D721Med (cell line): ENCODE measurements at places on chromosomes 11 and 22.

GRCh38 chr11:77580712-77581337, 8.9 kb upstream of the AQP11 start:
- DNase-seq, result no peak

GRCh38 chr11:99865951-99866350, 821.1 kb upstream of the ARHGAP42 start:
- no peak for DNase-seq

- DNase-seq, result no peak
Observed at GRCh38 chr11:82682003-82682751, 51.5 kb downstream of the FAM181B start.

DNA sequence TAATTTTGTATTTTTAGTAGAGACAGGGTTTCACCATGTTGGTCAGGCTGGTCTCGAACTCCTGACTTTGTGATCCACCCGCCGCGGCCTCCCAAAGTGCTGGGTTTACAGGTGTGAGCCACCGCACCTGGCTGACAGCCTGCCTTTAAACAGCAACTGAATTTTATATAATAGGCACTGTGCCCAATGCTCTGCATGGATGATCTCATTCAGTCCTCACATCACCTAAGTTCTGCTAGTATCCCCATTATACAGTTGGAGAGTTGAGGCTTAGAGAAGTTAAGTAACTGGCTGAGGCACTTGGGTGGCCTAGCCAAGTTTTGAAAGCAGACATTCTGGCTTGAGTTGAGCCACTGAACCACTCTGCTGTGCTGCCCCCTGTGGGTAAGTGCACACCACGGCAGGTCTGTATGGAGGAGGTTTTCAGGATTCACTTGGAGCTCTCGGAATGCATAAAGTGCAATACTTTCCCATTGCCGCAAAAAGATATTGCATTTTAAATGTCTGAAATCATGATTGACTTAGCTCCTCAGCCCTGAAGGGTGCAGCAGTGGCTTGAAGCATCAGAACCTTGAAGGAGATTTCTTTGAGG, 112.4 kb downstream of the LDLRAD3 start:
- peak; percentile 27 for DNase-seq

DNA sequence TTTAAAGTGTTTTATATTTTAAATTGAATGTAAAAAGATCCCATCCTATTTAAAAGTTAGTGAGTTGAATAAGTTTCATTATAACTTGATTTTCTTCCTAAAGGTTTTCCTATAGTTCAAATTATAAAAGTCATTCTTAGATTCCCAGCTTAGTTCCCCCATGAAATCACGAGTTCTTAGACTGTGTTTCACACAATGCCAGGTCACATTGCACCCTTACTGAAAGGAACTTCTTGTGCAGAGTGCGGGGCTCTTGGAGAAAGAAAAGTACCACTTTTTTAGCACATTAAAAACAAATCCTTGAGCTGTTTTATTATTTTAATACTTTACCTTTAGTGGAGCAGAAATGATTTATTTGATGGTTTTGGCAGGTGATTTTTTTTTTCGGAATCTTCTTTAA, 15.6 kb downstream of the GRAP2 start:
- DNase-seq, result no peak

DNA sequence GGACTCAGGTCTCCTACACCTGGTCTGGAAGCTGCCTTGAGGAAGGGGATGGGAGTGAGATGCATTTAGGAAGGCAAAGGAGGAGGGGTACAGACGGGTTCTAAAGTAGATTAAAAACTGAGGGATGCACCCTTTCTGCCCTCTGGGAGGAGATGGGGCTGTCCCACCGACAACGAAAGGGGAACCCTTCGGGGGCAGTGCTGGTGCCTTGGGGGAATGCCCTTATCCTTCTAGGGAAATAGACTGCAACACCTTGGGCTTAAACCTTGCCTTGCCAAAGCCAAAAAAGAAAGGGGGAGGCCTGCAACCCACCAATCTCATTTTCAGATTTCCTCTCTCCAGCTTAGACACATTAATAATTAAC, 89.8 kb downstream of the PLEKHA7 start:
- DNase-seq, result no peak

GRCh38 chr11:26801601-26802000, 79.7 kb upstream of the SLC5A12 start:
- no peak for DNase-seq

DNA sequence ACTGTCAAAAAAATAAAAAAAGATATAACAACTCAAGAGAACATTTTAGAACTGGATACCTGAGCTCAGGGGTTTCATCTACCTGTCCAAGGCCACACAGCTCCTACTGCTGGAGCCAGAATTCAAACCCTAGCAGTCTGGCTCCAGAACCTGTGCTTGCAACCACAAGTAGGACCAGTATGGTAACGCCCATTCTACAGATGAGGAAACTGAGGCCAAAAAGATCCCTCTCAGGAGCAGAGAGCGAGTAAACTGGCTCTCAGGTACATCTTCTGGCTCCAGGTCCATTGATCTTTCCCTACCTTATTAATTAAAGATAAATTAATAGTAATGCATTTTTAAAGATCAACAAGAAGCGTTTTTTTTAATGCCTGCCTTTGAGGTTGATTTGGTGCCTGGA, 19.2 kb downstream of the P2RX3 start:
- DNase-seq, result no peak

DNA sequence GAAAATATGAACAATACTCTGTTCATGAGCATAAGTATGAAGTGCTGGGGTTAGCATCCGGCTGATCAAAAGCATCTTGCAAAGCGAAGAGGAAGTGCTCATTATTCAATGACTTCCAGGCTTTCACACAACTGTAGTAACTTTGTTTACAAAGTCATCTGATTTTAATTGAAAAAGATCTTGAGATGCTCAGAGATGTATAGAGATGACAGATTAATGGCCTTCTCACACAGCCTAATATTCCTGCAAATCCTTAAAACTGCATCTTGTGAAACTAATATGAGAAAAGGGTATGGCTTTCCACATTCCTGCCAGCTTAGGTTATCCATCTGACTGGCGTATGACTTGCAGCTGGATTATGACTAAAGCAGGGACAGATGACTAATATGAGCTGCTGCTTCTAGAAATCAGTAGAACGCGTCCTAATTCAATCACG, 125.4 kb downstream of the CASP12 start:
- DNase-seq, result no peak

DNA sequence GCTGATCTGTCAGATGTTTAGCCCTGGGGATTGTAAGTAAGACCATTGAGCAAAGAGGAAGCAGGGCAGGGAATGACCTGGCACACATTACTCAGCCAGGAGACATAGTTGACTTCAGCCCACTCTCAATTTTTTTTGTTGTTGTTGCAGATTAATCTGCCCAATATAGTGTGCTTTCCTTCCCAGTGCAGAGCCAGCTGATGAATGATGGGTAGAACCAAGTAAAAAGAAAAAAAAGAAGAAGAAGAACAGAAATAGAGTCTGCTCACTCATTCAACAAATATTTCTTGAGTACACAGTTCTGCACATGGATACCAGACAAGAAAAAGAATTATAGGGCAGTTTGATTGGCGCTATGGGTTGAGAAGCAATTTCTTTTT, 292.7 kb downstream of the ETS1 start:
- no peak for DNase-seq

- no peak for DNase-seq
Observed at GRCh38 chr11:70854901-70855556, 397.3 kb downstream of the SHANK2 start.

- no peak for DNase-seq
Observed at GRCh38 chr11:132186699-132187098, 816.3 kb downstream of the NTM start.

DNA sequence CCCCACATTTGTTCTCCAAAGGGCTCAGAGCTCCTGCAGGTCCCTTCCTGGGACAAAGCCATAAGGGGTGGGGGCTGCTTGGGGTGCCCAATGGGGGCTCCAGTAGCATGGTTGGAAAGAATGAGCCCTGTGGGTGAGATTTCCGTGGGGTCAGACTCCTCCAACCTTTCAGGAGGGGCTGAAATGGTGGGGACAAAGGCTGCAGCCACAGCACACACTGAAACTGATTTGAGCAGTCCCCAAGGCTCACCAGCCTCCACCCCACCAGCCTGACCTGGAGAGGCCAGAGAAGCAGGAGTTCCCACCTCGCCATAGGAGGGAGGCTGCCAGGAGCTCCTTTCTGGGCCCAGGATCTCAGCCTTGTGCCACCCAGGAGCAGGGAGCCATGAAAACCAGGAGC, 69.2 kb downstream of the MN1 start:
- DNase-seq, result no peak
